ENCODE measurements at places on chromosomes 4 and X. TPM values are rescaled to one million over a fixed set of nuclear protein-coding genes. Genes with fewer than 3 reads are reported as not detected.

GRCh38 chr4:17368408-17368807, 143.5 kb downstream of the QDPR start:
- no peak for DNase-seq

GRCh38 chr4:75935628-75936027, 5.2 kb downstream of the NAAA start:
- no peak for DNase-seq

- DNase-seq: no peak
Observed at GRCh38 chr4:153398713-153399112, 54.2 kb downstream of the MND1 start.

DNA sequence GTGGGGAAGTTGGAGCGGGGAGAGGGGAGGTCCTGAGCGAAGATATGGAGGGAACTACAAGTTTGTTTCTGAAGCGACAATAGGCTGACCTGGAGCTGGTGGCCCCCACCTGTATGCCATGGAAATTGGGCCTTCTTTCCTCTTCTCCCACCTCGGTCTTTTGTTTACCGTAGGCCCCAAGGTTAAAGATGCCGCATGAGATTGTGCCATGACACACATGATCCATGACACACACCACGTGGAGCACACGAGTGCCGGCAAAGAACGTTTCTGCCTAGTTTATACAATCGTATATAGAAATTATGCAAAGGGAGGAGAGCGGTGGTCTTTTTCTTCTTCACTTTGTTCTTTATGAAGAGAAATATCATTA, 408 bp downstream of the TMEM33 start:
- DNase-seq: no peak

DNA sequence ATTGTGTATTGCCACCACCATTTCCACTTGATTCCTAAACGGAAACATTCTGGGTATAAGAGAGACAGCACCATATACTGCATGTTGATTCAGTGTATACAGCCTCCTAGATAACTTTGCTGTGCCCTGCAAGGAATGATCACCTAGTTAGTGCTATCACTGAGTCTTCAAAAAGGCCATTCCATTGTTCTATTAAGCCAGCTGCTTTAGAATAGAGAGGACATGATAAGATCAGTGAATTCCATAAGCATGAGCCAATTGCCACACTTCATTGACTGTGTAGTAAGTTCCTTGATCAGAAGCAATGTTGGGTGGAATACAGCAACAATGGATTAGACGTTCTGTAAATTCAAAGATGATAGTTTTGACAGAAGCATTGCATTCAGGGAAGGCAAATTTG, 1047.3 kb downstream of the PCDH18 start:
- no peak for DNase-seq

GRCh38 chrX:111880735-111881134, 4.8 kb downstream of the TRPC5OS start:
- no peak for DNase-seq

- DNase-seq: no peak
Observed at GRCh38 chrX:15158736-15159406, 111.0 kb downstream of the ASB9 start.

DNA sequence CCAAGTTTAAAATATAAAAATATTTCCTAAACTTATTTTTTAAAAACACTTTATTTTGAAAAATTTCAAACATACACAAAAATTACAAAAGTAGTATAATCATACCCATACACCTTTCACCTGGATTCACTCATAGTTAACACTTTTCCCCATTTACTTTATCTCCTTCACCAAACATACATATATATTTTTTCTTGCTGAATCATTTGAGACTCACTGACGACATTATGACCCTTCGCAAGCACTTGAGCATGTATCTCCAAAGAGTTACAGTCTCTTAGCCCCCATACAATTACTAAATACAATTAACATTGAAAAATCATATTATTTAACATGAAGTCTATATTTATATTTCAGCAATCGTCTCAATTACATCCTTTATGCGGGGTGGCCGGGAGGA, 19.8 kb downstream of the RXFP1 start:
- DNase-seq: no peak

DNA sequence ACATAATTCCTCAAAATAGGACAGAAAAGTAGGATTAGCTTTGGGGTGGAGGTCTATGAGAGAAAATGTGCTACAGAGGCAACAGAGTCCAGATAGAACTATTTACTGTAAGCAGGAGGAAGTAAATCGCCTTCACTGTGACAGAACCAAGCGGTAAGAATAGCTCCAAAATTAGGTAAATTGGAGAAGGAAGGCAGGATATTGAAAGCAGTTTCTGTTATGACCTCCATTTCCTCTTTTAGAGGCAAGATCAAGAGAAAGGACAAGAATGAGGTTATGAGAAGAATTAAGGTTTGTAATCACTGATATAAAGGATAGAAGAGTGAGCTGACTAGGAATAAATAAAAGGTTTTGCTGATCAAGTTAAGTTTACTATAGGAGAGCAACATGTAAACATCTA, 44.1 kb upstream of the NEUROG2 start:
- no peak for DNase-seq

GRCh38 chrX:10242026-10242425, 85.3 kb downstream of the CLCN4 start:
- no peak for DNase-seq

DNA sequence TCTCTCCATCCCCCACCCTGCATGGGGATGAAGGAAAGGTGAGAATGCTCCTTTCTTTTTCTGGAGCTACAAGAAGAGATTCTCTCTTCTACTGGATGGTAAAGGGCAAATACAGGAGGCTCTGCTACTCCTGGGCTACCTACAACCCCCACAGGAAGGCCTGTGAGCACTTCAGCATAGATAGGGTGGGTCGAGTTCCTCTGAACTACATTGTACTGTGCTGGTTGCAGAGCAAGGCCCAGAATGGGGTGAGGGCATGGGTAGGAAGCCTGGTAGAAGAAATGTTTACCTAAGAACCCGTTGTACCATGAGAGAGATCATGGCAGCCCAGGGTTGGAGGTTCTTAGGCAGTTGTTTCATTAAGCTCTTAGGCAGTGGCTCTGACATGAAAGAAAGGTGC, 510.4 kb downstream of the MID1IP1 start:
- DNase-seq: no peak

DNA sequence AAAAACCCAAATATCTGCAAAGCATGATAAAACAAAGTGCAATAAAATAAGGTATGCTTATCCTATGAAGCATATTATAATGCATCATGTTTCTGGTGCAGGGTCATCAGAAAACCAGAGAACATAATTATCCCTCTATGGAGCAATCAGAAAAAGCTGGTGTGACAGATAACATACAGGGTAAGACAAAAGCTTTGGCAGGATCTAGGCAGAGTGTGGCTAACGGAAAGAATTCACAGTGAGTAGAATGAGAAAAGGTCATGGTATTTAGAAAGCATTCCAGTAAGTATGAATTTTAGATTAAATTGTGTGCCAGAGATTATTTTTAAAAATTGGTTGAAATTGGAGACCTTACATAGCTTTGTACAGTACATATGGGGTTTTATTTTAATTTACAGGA, 29.0 kb upstream of the UGT2B4 start:
- DNase-seq: peak; percentile 6

DNA sequence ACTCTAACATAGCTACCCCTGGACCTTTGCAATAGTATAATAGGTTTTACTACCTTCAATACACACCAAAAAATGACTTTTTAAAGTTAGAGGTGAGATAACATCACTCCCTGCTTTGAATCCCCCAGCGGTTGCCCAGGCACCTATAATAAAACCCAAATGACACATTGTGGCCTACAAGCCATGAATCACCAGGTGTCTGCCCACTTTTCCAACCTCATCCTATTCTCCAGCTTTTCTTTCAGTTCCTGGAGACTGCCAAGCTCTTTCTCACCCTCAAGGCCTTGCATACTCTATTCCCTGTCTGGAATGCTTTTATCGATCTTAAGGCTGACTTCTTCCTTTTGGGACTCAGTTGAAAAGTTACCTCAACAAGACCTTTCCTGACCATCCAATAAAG, 16.4 kb upstream of the PRSS48 start:
- no peak for DNase-seq

- DNase-seq: no peak
Observed at GRCh38 chrX:154074199-154074598, 23.3 kb downstream of the MECP2 start.

DNA sequence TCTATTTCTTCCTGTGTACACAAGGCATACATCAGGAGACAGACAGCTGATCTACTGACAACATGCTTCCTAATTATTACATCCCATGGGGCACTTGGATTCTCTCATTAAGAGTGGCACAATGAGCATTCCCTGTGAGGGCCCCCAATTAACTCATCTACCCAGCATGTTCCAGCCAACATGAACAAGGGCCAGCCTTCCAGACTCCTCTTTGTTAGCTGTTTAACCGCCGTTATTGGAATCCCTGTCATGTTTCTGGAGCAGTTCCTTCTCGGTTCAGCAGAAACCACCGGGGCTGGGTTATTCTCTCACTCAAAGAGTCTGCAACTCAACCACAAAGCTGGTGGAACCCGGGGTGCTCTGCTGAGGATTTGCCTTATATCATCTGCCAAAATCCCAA, 9.9 kb upstream of the GPM6B start:
- DNase-seq: no peak

DNA sequence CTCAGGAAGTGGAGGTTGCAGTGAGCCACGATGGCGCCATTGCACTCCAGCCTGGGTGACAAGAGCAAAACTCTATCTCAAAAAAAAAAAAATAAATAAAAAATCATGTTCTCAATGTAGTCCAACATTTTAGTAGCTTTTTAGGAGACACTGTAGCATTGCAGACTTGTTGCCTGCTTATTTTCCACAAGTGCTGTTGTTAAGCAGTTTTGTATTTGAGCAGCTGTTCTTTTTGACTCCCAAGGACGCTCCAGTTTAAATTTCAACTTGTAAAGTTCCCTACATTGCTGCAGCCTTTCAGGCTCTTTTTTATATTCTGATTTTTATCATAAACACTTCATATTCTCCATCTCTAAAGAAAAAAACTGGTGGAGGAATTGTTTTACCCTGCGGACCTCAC, 83.1 kb downstream of the PPEF2 start:
- DNase-seq: no peak

GRCh38 chr4:121898150-121898549, 27.9 kb upstream of the BBS7 start:
- DNase-seq: no peak

DNA sequence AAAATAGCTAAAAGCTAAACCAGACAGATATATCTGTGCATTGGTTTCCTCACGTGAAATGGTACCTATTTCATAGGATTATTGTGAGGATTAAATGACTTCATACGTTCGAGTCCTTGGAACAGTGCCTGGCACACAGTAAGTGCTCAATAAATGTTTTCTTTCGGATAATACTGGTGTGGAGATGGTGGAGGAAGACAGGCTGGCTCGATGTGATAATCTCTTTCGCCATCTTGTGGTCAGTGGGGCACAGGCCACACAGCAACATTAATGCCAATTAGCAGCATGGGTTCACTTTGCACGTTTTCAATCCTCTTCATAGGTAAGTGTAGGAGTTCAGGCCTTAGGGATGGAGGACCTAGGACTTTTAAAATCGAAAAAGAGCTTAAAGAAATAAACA, 9.3 kb downstream of the PAGE4 start:
- no peak for DNase-seq

- DNase-seq: peak; percentile 70
Observed at GRCh38 chr4:89024051-89024675, 32.8 kb downstream of the FAM13A start.

DNA sequence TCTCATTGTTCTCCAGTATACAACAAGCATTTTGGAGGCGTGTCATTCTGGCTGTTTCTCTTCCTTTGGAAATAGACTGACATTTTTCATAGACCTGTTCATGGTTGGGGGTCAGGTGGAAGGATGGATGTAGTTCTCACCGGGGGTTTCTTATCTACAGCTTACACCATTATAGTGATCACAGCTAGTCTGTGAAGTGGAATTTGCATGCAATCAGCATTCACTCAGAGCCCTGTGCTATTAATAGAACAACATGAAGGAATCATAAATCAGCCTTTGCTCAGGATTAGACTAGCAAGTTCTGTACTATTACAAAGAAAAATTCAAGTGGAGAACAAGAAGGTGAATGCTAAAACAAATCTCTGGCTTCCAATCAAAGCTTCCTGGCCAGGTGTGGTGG, 132.6 kb upstream of the PUDP start:
- no peak for DNase-seq

GRCh38 chr4:165403637-165404036, 24.8 kb downstream of the CPE start:
- DNase-seq: no peak

- DNase-seq: peak; percentile 0
Observed at GRCh38 chrX:37060999-37061398, 52.8 kb downstream of the FAM47C start.

- DNase-seq: no peak
Observed at GRCh38 chr4:99863-100262, 24.4 kb upstream of the ZNF718 start.

DNA sequence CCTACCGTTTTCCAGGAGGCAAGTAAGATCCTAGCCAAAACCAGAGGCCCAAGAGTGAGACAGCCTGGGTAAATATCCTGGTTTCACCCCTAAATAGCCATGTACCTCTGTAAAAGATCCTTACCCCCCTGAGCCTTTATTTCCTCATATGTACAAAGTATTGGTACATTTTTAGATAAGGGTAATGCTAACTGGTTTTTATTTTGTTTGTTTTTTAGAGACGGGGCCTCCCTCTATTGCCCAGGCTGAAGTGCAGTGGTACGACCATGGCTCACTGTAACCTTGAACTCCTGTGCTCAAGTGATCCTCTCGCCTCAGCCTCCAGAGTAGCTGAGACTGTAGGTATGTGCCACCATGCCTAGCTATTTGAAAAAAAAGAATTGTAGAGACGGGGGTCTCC, 29.4 kb downstream of the SERPINA7 start:
- DNase-seq: no peak

DNA sequence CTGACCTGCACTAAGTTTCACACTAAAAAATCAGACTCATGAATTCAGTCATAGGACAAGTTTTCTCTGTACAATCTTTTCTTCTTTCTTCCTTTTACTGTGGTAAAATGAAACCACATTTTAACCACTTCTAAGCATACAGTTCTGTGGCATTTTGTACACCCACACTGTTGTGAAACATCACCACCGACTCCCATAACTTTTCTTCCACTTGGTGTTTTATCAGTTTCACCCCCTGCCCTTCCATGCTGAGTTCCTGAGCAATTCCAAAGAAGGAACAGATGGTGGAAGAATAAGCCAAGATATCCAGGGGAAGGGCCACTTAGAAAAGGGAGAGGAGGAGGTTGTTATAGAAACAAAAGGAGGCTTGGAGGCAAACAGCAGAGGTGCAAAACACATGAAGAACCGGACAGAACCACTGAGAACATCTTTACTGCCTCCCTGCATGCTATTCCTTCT, 22.6 kb downstream of the SLC25A4 start:
- no peak for DNase-seq

- DNase-seq: no peak
Observed at GRCh38 chr4:129231945-129232588, 136.1 kb downstream of the C4orf33 start.

- no peak for DNase-seq
Observed at GRCh38 chrX:44913656-44914531, 40.9 kb downstream of the KDM6A start.

GRCh38 chr4:166277401-166277800, 404.4 kb downstream of the TLL1 start:
- peak; percentile 71 for DNase-seq

The DCHS2 gene
- polyA plus RNA-seq: 6.5 TPM

The SUPT20HL1 gene
- polyA plus RNA-seq: 0.14 TPM

The ADH1A gene
- polyA plus RNA-seq: 0.50 TPM

The DCAF8L2 gene
- not detected for polyA plus RNA-seq

The DNAAF6 gene
- not detected for polyA plus RNA-seq

The HEPH gene
- 8.0 TPM for polyA plus RNA-seq

The HDAC6 gene
- polyA plus RNA-seq: 108 TPM

The RIPPLY1 gene
- polyA plus RNA-seq: 0.48 TPM

The PCYT1B gene
- 1.8 TPM for polyA plus RNA-seq

The FAT1 gene
- 113 TPM for polyA plus RNA-seq

The SMARCA1 gene
- 91.7 TPM for polyA plus RNA-seq

The SCARB2 gene
- 148 TPM for polyA plus RNA-seq
